NCI-H1105 (cell line): ENCODE measurements at places on chromosomes 3 and 15.

GRCh38 chr15:60195611-60196010, 191.5 kb downstream of the FOXB1 start:
- DNase-seq, result no peak

- DNase-seq, result no peak
Observed at GRCh38 chr3:178042376-178042775, 493.9 kb upstream of the KCNMB2 start.

- no peak for DNase-seq
Observed at GRCh38 chr15:82709081-82709420, 624 bp downstream of the AP3B2 start.

GRCh38 chr15:45123397-45123796, 6.3 kb downstream of the DUOXA1 start:
- no peak for DNase-seq

DNA sequence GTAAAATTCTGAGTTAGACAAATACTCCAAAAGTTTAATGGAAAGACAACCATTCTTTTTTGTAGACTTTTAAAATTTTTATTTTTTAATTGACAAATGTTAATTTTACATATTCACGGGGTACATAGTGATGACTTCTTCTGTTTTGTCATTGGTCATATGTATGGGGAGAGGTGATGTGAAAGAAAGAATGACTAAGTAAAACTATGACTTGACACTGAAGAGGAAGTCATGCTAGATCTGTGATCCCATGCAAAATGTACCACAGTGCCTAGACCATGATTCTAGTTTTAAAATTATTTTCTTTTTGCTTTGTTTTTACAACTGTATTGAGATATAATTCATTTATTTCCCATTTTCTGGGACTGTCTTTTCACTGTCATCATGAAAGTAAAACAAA, 281.6 kb downstream of the MBNL1 start:
- DNase-seq, result no peak

GRCh38 chr15:35078221-35078915, 6.7 kb downstream of the NANOGP8 start:
- DNase-seq, result peak; percentile 10

DNA sequence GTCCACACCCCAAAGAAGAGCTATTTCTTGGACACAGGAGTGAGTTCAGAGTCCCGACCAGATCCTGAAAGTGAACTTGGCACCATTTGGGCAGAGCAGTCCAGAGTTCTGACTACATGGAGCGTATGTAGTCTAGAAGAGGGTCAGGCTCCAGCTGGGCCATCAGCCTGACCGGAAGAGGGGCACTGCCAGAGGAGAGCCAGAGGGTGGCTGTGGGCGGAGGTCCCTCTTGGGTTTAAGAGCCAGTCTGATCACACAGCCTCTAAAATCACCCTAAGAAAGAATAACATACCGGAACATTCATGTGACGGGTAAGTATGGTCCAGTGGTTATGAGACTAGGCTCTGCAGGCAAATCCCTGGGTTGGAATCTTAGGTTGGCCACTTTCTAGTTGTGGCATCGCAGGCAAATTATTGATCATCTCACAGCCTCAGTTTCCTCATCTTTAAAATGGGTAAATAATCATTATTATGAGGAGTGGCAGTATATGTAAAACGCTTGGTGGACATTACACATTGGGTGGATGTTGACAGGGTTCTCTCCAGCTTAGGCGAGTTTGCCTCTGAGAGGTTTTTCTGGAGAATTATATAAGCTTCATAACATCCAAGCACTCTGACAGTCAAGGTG, 2.1 kb upstream of the RAP2B start:
- no peak for DNase-seq

GRCh38 chr3:146350852-146351251, 99.9 kb upstream of the PLSCR4 start:
- peak; percentile 61 for DNase-seq

DNA sequence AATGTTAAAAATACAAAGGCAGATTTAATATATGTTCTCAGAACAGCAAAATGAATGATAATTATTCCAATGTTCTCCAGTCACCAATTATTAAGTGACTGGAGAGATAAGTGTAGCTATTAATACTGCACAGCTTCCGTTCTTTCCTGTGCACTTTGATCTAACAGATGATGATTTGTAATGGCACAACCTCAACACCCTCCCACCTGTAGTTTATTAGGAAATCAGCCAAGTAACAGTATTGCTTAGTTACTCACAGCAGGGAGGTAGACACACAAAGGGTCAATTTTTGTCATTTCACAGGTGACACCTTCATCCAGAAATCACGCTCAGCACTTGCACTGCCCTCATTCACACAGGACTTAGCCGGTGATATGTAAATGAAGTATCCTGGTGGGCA, 688.1 kb downstream of the EPHA3 start:
- DNase-seq, result peak; percentile 55

DNA sequence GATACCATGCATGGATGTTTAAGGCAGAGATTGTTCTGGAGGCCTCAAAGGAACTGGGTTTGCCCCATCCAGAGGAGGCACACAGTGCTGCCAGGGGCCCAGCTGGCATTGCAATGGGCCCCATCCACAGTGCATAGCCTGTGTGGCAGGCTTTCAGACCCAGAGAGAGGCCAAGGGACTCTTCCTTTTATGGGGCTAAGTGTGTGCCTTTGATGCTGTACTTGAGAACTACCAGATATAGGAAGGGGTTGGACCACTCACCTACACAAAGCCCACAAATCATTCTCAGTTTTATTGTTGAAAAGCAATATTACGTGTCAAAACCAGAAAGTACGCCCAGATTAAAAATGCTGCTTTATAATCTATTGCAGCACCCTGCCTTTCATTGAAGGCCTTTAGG, 134.9 kb downstream of the EPHB1 start:
- no peak for DNase-seq

- DNase-seq, result no peak
Observed at GRCh38 chr15:36358094-36358493, 221.3 kb upstream of the CDIN1 start.

DNA sequence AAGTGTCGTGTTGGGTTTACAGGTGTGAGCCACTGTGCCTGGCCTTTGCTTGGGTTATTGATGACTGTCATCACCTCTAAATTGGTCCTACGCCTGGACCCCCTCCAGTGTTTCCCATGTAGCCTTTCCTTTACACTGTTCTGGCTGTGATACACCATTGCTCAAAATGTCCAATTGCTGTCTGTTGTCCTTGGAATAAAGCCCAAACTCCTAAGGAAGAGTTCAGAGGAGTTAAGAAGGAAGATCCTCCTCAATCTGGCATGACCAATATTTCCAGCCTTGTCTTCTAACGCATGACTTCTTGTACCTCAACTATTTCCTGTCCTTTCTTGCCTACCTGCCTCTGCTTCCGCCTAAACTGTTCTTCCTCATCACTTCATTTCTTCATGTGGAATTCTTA, 113.1 kb downstream of the POLR2M start:
- DNase-seq, result no peak

GRCh38 chr15:49986326-49986725, 132.7 kb downstream of the ATP8B4 start:
- DNase-seq, result no peak

GRCh38 chr15:31470756-31471155, 144.1 kb downstream of the KLF13 start:
- DNase-seq, result no peak

DNA sequence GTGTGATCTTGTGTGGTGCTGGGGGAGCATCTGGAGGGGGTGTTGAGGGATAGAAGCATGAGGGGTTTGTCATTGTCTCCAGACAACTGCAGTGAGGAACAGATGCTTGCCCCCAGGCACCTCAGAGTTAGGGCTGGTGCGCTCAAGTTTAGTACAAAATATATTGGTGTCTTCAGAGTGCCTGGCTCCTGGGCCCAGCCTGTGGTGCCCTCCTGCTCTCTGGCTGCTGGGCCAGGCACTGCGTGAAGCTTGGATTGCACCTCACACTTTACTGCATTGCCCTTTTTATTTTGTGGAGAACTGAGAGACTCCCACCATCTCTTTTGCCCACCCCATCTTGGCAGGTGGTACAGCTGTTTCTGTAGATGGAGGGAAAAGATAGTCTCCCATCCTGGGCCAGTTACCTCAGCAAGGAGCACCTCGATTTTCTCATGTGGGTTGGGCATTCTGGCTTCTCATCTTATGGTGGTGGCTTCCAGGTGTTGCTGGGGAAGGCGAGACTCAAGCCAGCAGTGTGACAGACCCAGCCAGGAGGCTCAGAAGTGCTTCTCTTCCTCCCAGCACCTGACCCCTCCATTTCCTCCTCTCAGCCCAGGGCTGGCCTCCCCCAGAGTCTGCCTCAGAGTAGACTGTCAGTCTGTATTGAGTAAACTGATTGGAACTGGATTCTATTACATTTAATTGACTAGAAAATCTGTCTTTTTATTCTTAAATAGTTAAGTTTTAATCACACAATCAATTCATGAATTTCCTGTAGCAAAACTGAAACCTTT, 140.5 kb downstream of the DNAJB8 start:
- no peak for DNase-seq

GRCh38 chr3:40844896-40845295, 320.1 kb downstream of the ZNF621 start:
- DNase-seq, result no peak

DNA sequence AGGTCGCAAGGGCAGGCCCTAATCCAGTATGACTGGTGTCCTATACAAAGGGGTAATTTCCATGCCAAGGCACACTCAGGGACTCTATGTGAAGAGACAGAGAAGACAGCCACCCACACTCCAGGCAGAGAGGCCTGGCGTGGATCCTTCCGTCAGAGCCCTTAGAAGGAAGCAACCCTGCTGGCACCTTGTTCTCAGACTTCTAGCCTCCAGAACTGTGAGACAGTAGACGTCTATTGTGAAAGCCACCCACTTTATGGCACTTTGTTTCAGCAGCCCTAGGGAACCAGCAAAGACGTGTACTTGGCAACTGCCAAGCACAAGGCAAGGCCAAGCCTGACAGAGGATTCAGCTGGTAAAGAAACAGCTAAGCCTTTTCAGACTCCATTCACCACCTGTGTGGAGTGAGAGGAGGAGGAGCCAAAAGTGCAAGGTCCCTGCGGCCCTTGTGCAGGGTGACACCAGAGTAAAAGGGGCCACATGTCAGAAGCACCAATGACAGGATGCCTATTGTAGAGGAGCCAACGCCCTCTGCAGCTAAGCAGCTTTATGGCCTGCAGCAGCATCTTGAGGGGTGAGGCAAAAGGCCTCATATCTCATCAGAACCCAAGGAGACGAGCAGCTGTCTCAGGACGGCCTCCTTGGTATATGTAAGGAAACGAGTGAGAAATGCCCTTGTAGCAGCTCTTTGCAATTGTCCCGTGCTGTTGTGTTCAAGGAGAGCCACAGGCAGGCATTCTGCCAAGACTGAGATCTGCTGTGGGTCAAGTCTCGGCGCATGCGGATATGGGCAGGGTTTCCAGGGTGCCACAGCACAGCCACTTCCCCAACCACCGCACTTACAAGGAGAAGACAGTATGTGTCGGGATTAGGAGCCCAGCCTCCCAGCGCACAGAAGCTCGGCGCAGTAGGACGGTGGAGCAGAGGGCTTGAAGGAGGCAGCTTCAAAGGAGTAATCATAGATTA, 121.5 kb upstream of the LIPC start:
- DNase-seq, result no peak

- no peak for DNase-seq
Observed at GRCh38 chr3:141835557-141836229, 40.8 kb upstream of the ATP1B3 start.

- DNase-seq, result no peak
Observed at GRCh38 chr15:78749831-78750230, 61.4 kb downstream of the ADAMTS7 start.

GRCh38 chr3:4474683-4475490, 7.8 kb upstream of the SUMF1 start:
- no peak for DNase-seq

DNA sequence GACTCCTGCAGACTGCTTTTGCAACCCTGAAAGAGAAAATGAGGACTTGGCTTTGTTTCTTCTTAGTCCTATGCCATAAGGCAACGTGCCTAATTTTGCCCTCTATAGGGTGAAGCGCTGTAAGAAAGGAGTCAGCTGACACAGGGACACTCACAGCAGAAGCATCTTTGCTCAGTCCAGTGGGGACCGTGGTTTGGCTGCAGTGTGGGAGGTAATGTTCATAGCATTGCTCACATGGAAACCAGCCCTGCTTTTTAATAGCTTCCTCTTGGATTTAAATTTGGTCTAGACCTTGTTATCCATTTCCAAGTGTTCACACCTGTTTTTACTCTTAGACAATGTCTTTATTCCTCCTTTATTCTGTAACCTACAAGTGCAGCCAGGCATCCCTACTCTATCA, 1032.1 kb downstream of the NTRK3 start:
- no peak for DNase-seq

GRCh38 chr15:101347454-101347853, 52.4 kb upstream of the SNRPA1 start:
- DNase-seq, result no peak

- no peak for DNase-seq
Observed at GRCh38 chr3:56365905-56366640, 102.2 kb downstream of the ERC2 start.

DNA sequence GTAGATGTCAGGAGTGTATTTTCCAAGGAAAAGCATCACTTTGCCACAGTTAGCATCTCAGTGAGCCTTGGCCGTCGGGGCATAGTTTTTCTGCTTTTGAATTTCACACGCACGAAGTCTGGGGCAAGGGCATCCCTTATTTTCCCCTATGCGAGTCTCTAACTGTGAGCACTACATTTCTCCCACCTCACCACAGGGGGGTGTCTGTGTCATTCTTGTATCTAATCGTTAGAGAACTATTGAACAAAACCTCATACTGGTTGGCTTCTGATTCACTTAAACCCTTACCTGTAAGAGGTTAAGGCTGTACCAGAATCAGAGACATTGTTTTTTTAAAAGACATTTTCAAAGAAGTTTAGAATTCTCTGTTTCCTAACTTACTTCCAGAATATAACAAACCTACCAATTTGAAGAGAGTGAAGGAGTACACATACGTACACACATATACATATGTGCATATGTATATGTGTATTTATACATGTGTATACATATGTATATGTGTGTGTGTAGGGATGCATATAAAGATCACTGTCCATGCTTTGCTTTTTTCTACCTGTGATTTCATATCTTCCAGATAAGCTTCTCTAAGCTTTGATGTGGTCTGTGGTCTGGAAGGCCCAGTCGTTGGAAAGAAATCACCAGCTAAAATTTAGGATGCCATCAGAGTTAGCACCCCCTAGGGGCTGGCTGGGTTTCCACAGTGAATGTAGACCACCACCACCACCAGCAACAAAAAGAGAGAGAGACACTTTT, 49.4 kb downstream of the MYZAP start:
- peak; percentile 45 for DNase-seq

GRCh38 chr3:80244390-80244789, 476.6 kb upstream of the ROBO1 start:
- DNase-seq, result no peak

GRCh38 chr15:63891079-63891767, 57.5 kb upstream of the HERC1 start:
- peak; percentile 26 for DNase-seq
